Upper lobe of left lung (tissue), 6 donors: ENCODE measurements at places on chromosomes 6 and 20. TPM values are rescaled to one million over a fixed set of nuclear protein-coding genes. Genes with fewer than 3 reads are reported as not detected.
A peak's percentile ranks its signal among the peaks of the same experiment; 100 is the strongest.

GRCh38 chr6:169558378-169558773, 143.5 kb downstream of the WDR27 start:
- no peaks in the 10 kb centered on the region for H3K4me1 ChIP-seq
- DNase-seq: no peak
- no peaks in the 10 kb centered on the region for H3K36me3 ChIP-seq
- H3K27me3 ChIP-seq: no peaks in the 10 kb centered on the region

- H3K4me1 ChIP-seq: peaks cover 38% of the 10 kb centered on the region
- H3K27ac ChIP-seq: no peak within 1 kb of the TSS
- no peak for DNase-seq
- no peak within 1 kb of the TSS for H3K4me3 ChIP-seq
- H3K27me3 ChIP-seq: no peaks in the 10 kb centered on the region
Observed at GRCh38 chr6:31655349-31656237, at the start of gene APOM. APOM (plus strand) TSS chr6:31655894; CDS start chr6:31655967, 73 bp downstream.

DNA sequence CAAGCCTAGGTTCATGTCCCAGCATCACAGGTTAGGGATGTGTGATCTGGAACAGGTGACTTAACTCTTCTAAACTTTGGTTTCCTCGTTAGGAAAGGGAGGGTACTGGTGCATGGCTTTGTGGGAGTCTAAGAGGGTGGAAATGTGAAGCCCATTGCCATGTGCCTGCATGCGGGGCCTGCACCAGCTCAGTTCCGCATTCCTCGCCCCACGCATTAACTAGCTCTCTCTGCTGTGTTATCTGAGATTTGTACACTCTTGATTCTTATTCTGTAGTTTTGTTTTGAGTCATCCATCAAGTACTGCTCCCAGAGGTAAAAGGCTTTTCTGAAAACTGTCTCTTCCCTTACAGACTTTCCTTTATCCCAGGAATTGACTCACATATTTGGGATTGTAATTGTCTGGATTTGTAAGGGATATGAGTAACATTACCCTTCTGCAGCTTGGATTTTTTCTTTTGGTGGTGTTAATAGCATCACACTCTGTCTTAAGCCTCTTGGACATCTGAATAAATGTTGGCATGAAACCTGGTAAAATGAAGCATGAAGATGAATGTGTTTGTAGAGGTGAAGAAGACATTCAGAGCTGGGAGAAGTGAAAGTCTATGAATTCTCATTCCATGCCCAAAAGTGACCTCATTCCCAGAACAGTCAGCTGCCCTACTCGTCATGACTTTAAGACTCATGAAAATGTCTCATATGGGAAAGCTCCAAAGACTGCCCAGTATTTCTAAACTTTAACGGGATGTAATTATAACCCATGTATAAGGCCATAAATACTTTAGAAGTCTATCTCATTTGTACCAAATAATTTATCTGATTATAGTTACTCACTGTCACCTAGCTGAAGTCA, 357.3 kb downstream of the FOXA2 start:
- no peak overlapping the region for H3K27ac ChIP-seq
- DNase-seq: peak; percentile 36
- no peaks in the 10 kb centered on the region for H3K4me1 ChIP-seq
- H3K36me3 ChIP-seq: no peaks in the 10 kb centered on the region
- H3K4me3 ChIP-seq: no peak overlapping the region
- H3K27me3 ChIP-seq: no peaks in the 10 kb centered on the region

- DNase-seq: no peak
- H3K27me3 ChIP-seq: no peaks in the 10 kb centered on the region
- no peaks in the 10 kb centered on the region for H3K4me1 ChIP-seq
- H3K27ac ChIP-seq: no peak overlapping the region
- no peaks in the 10 kb centered on the region for H3K36me3 ChIP-seq
- no peak overlapping the region for H3K4me3 ChIP-seq
Observed at GRCh38 chr6:116963972-116964371, 86.9 kb downstream of the RFX6 start.

- no peak for DNase-seq
- H3K4me1 ChIP-seq: no peaks in the 10 kb centered on the region
- H3K36me3 ChIP-seq: no peaks in the 10 kb centered on the region
- no peaks in the 10 kb centered on the region for H3K27me3 ChIP-seq
Observed at GRCh38 chr6:168826726-168827585, 386.0 kb downstream of the SMOC2 start.

DNA sequence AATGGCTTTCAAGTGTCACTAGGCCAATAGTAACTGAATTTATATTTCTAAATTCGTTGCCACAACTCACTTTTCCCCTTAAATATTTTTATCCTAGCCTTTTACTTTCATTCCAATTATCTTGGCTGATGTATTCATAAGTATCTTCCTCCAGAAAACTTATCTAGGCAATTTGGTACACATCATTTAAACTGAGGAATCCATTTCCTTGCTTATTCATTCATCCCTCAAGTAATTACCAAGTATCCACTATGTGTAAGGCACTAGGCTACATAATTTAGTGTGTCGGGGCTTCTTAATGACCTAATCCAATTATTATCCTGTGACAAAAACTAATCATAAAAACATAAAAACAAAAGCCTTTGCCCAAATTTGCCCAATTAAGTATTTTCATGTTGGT, 258.3 kb upstream of the TCF21 start:
- no peaks in the 10 kb centered on the region for H3K36me3 ChIP-seq
- no peak overlapping the region for H3K4me3 ChIP-seq

DNA sequence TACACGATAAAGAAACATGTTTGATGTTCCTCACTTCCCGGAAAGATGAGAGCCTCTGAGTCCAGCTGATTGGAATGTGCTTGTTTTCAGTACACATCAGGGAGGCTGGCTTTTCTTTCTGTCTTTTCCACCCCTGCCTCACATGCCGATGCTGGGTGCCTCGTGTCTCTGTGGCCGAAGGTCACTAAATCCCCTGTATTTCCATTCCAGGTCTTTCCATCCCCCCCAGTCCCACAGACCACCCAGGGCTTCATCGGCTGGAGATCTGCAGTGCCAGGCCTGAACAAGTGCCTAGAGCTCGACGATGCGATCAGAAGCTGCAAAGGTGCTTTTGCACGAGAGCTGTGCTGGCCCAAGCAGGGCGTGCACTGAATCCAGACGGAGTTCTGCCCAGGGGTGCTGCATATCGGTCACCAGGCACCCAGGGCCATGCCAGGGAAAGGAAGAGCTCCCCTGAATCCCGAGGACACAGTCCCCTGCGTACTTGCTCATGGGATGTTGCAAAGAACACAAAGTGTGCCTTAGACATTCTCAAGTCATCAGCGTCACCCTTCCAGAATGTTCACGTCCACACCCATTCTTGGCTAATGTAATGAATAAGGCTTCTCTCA, 67.9 kb downstream of the ANKRD60 start:
- H3K27me3 ChIP-seq: no peaks in the 10 kb centered on the region
- no peak for DNase-seq
- H3K4me3 ChIP-seq: no peak overlapping the region
- no peak overlapping the region for H3K27ac ChIP-seq
- H3K4me1 ChIP-seq: no peaks in the 10 kb centered on the region

GRCh38 chr6:151592449-151593159, 98.8 kb downstream of the CCDC170 start:
- H3K4me3 ChIP-seq: no peak overlapping the region
- H3K36me3 ChIP-seq: no peaks in the 10 kb centered on the region
- H3K27ac ChIP-seq: no peak overlapping the region
- no peaks in the 10 kb centered on the region for H3K27me3 ChIP-seq
- DNase-seq: no peak

DNA sequence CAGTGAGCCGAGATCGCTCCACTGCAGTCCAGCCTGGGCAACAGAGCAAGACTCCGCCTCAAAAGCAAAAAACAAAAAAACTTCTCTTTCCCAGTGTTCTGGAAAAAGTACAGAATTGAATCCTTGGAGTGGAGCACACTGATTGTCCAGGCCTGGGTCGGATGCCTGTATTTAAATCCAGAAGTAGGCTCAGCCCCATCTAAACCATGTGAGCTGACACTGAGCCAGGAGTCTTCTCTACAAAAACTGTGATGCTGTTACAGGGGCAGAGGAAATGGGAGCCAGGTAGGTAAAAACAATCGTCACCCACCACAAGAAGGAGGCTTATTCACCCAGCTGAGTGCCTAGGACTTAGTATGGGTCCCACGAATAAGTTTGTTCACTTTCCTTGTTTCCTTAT, 43.0 kb upstream of the PTPN1 start:
- H3K27ac ChIP-seq: no peak overlapping the region
- H3K27me3 ChIP-seq: no peaks in the 10 kb centered on the region
- peaks cover 29% of the 10 kb centered on the region for H3K4me1 ChIP-seq
- H3K4me3 ChIP-seq: no peak overlapping the region
- DNase-seq: no peak

GRCh38 chr6:21166754-21167153, 426.8 kb upstream of the SOX4 start:
- no peaks in the 10 kb centered on the region for H3K4me1 ChIP-seq
- H3K27ac ChIP-seq: no peak overlapping the region
- H3K4me3 ChIP-seq: no peak overlapping the region
- H3K27me3 ChIP-seq: no peaks in the 10 kb centered on the region
- no peak for DNase-seq

DNA sequence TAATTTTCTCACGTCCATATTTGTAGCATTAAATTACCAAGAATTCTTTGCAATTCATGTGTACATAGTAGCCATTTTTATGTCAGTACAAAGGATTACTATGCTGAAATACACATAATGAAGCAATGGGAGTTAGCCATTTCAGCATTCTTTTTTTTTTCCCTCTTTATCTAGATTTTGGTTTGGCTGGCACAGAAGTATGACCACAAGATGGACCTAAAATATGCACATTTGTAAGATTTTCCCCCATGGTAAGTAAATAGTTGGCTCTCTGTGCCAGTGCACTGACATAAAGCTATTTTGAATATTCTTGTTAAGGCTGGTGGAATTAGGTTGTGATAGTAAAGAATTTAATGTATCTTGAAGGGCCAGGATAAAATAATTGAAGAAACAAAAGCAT, 486.1 kb upstream of the BTBD3 start:
- no peak overlapping the region for H3K27ac ChIP-seq
- H3K27me3 ChIP-seq: no peaks in the 10 kb centered on the region
- no peak overlapping the region for H3K4me3 ChIP-seq
- no peaks in the 10 kb centered on the region for H3K36me3 ChIP-seq
- H3K4me1 ChIP-seq: no peaks in the 10 kb centered on the region

DNA sequence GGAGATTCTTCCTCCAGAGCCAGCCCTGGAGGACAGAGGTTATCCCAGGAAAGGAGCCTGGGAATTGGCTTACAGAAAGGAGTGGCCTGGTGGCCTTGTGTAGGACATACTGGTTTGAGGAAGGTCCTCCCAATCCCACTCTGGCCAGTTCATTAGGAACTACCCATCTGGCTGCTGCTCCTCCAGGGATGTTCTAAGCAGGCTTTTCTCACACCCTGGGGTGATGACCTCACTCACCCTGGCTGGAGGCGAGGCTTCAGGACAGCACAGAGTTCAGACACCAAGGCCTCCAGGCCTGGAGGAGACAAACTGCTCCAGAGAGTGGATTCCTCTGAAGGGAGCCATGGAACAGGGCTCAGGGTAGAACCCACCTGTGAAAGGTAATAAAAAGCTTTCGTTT, 8.9 kb downstream of the GNMT start:
- H3K36me3 ChIP-seq: peaks cover 48% of the 10 kb centered on the region
- no peak overlapping the region for H3K27ac ChIP-seq
- no peaks in the 10 kb centered on the region for H3K4me1 ChIP-seq
- no peak overlapping the region for H3K4me3 ChIP-seq
- no peaks in the 10 kb centered on the region for H3K27me3 ChIP-seq

GRCh38 chr20:46610145-46610544, 41.1 kb downstream of the SLC13A3 start:
- H3K36me3 ChIP-seq: no peaks in the 10 kb centered on the region
- DNase-seq: no peak
- H3K4me3 ChIP-seq: no peak overlapping the region
- no peaks in the 10 kb centered on the region for H3K4me1 ChIP-seq
- no peak overlapping the region for H3K27ac ChIP-seq

- DNase-seq: no peak
- H3K27ac ChIP-seq: no peak overlapping the region
- H3K36me3 ChIP-seq: no peaks in the 10 kb centered on the region
- H3K4me1 ChIP-seq: no peaks in the 10 kb centered on the region
Observed at GRCh38 chr6:150575836-150576235, 23.8 kb upstream of the PLEKHG1 start.

DNA sequence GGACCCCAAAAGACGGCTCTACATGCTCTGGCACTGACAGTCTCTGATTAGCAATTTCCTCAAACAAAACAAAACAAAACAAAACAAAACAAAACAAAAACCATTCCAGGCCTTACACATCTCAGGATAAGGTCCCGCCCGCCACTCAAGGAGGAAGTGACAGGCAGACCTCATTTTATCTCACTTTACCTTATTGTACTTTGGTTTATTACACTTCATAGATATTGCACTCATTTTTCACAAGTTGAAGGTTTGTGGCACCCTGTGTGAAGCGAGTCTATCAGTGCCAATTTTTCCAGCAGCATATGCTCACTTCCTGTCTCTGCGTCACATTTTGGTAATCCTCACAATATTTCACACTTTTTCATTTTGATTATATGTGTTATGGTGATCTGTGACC, 15.2 kb downstream of the ZBP1 start:
- H3K27me3 ChIP-seq: no peaks in the 10 kb centered on the region
- H3K4me1 ChIP-seq: no peaks in the 10 kb centered on the region
- H3K36me3 ChIP-seq: no peaks in the 10 kb centered on the region
- H3K4me3 ChIP-seq: no peak overlapping the region

GRCh38 chr6:31037682-31038081, 27.4 kb downstream of the MUC22 start:
- no peaks in the 10 kb centered on the region for H3K36me3 ChIP-seq
- no peak overlapping the region for H3K4me3 ChIP-seq
- no peaks in the 10 kb centered on the region for H3K4me1 ChIP-seq
- DNase-seq: no peak
- H3K27me3 ChIP-seq: no peaks in the 10 kb centered on the region

- H3K4me1 ChIP-seq: peaks cover 33% of the 10 kb centered on the region
- H3K27ac ChIP-seq: peak overlapping the region; percentile 99
- no peak for DNase-seq
- H3K27me3 ChIP-seq: no peaks in the 10 kb centered on the region
- no peaks in the 10 kb centered on the region for H3K36me3 ChIP-seq
Observed at GRCh38 chr6:18263418-18264218, 712 bp downstream of the DEK start.

DNA sequence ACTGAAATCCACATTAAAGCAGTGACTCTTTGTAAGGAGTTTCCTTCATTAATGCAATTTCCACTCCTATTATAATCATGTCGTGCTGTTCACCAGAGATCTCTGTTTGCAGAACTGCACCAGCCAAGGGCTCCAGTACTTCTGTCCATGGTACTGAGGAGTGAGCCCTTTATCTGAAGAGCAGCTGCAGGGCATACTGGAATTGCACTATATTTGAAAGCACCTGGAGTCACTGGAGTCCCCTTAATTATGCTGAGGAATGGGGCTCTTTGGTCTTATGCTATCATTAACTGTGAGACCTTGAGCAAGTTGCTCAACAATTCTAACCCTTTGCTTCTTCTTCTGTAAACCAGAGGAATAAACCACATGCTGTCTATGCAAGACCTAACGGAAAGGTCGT, 61.7 kb upstream of the NUP153 start:
- H3K36me3 ChIP-seq: peaks cover 11% of the 10 kb centered on the region
- no peaks in the 10 kb centered on the region for H3K27me3 ChIP-seq
- no peak overlapping the region for H3K4me3 ChIP-seq
- no peaks in the 10 kb centered on the region for H3K4me1 ChIP-seq

The TFAP2A gene
- total RNA-seq: not detected

The FBXL4 gene
- total RNA-seq: 11.7 TPM

The TAF11 gene
- 15.4 TPM for total RNA-seq

The HDGFL1 gene
- not detected for total RNA-seq

The CGA gene
- total RNA-seq: not detected

The CST2 gene
- total RNA-seq: not detected

The HLA-E gene
- total RNA-seq: 979 TPM

The EYA4 gene
- total RNA-seq: 8.9 TPM
